ENCODE measurements at places on chromosomes 1 and 21.

- DNase-seq, result no peak
Measured at GRCh38 chr1:228226141-228226874, 18.5 kb downstream of the OBSCN start.

DNA sequence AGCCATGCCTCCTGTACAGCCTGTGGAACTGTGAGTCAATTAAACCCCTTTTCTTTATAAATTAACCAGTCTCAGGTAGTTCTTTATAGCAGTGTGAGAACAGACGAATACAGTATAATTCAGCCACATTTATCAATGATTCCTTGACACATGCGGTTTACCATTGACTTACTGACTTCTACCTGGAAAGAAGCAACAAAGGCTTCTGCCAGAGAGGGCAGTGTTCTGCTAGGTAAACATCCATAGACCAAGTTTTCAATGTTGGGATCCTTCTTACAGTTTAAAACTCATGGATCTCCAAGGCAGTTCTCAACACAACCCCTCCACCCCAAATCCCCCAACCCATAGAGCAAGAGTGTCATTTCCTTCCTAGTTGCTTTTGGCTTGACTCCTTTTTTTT is 150.6 kb downstream of the ZNF648 start:
- no peak for DNase-seq

- no peak for DNase-seq
Measured at GRCh38 chr1:75484789-75485188, 126.1 kb downstream of the SLC44A5 start.

DNA sequence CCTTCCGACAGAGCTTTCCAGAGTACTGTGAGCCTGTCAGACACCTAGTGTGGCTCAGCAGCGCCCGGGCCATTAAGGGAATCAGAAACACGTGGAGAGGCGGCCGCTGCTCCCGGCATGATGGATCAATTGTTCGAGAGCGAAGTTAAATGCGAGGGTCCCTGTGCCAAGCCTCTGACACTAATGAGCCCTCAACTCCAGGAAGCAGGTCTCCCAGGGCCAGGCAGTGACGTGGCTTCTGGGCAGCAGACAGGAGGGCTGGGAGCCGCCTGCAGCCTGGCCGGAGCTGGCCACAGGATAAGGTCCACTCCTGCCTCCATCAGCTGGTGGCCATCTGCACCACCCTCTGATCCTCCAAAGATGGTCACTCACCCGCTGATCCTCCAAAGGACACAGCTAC is 67.5 kb upstream of the CLDN14 start:
- DNase-seq, result no peak

GRCh38 chr1:91345395-91346005 is 59.1 kb downstream of the HFM1 start:
- DNase-seq, result no peak

DNA sequence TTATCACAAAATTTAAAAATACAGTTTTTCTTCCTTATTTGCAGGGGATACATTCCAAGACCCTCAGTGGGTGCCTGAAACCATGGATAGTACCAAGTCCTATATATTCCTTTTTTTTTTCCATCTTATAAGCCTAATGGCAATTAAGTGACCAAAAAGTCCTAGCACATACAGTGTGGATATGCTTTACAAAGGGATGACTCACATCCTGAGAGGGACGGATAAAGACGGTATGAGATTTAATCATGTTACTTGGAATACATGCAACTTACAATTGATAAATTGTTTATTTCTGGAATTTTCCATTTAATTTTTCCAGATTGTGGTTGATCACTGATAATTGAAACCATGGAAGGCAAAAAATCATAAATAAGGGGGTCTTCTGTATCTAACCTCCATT is 181.2 kb upstream of the BRINP3 start:
- DNase-seq, result no peak

DNA sequence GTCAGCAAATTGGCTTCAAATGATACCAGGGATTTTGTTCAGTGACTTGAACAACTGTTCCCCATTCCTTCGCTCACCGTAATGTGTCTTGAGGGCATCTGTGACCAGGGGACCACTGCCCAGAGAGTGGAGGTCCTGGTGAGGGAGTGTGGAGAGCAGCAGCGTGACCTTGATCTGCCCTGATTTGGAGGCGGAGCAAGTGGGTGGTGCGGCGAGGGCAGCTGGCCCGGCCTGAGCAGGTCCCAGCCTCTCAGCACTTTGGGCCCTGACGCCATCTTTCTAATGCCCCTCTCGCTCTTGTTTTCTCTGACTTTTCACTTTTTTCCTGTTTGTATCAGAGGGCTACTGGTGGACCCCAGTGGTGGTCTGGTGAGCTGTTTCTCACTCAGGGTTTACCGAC is 31.1 kb downstream of the DIP2A start:
- no peak for DNase-seq

GRCh38 chr1:67555461-67556296 is 125.5 kb upstream of the SERBP1 start:
- no peak for DNase-seq

DNA sequence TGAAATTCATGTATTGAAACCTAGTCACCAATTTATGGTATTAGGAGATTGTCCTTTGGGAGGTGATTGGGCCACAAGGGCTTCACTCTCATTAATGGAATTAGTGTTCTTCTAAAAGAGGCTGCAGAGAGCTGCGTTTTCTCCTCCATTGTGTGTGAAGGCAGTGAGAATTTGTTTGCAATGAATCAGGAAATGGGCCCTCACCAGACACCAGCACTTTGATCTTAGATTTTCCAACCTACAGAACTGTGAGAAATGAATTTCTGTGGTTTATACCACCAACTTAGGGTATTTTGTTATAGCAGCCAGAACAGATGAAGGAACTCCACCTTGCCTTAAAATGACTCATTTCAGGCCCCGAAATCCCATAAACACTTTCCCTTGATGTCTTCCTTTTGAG is 544.2 kb downstream of the RWDD3 start:
- no peak for DNase-seq

GRCh38 chr21:37631319-37632117 is 264.9 kb downstream of the DYRK1A start:
- no peak for DNase-seq

DNA sequence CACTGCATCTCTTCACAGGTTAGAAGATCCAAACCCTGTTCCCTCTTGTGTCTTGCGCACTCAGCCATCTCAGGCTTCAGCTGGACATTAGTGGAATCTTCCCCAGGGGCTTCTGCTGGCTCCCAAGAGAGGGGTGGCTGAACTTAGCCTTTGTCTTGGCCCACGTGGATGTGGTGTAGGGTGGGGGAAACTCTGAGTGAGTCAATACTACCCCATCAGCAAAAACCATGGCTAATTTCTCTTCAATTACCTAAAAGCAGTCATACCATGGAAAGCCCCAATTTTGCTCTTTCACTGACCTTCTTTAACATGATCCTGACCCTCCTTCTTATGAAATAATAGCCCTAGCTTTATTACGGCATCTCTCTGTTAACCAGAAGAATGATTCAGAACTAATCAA is 72.5 kb upstream of the RAB3GAP2 start:
- DNase-seq, result no peak

DNA sequence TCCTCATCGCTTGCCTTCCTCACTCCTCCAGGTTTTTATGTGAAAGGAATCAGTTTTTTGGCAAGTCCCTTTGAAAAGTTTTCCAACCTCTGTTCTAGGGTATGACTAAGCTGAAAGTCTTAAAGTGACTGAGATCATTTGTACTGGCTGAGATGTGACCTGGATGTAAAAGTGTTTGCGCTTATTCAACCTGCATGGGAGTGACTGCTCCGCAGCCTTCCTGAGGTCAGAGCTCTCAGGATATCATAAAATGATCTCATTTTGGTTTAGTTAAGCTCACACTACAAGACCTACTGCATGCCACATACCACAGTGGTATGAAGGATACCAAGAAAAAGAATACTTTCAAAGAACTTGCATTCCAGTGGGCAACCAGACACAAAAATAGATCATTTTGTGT is 29.8 kb upstream of the TADA1 start:
- no peak for DNase-seq

GRCh38 chr1:57450981-57451380 is 27.1 kb upstream of the DAB1 start:
- DNase-seq, result no peak

DNA sequence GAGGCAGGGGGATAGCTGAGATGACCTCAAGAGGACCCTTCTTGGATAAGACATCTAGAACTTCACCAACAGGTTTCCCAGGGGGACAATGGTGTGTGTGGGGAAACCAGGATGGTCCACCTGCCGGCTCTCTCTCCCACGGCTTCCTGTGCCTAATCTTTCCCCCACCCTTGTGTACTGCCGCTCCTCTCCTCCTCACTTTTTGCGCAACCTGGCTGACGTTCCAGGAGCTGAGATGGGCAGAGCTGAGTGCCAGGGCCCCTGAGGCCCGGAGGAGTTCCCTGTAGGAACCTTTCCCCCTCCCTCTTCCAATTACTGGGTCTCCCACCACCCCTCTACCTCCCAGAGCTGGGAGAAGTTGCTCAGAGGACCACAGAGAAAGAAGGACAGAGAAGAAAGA is 6.9 kb downstream of the SLC26A9 start:
- DNase-seq, result no peak

DNA sequence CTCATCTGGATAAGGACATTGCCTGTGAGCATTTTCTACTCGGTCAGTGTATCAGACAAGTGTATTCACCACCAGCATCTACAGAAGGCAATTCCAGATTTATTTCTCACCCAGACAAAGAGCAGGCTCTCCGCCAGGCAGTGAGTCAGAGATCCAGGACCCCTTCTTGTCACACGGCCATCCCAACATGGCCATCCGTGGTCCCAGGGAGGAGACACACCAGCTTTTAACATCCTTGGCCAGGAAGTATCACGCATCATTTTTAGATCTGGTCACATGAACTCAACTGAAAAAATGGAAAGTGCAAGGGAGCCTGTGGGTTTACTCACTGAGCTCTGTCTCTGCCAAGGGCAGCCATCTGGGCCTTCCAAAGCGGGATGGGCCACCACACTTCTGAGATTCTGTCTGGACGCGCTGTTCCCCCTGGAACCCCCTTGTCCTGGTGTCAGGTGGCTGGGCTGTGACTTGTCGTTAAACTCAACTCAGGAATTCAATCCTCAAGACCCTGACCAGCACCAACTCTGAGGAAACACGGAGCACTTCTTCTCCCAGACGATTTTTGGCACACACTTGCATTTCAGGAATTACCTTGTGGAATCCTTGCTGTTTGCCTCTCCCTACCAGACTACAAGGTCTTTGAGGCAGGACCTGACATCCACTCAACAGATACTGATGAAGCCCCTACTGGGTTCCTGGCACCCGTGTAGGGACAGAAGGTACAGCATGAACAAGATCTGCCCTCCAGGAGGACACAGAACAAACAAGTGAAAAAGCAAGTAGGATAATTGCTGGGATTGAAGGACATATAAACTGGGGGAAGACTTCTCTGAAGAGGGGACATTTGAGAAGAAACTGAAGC is 21.6 kb upstream of the CCSAP start:
- DNase-seq, result no peak

DNA sequence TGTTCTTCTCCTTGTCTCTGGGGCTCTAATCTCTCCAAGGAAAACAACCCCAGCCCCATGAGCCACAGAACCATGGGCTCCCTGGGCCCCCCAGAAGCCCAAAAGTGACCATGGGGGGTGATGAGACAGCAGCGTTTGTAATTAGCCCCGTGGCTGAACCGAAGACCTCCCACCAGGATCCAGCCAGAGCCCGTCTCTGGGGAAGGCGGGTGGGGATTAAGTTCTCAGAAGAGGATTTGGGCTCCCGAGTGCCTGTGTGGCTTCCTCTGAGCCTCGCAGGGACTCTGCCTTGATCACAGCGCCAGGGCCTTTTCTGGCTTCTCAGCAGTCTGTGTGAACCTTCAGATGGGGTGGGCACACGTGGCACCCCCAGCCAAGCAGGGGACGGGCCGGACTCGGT is 77.0 kb downstream of the ALPL start:
- DNase-seq, result no peak

DNA sequence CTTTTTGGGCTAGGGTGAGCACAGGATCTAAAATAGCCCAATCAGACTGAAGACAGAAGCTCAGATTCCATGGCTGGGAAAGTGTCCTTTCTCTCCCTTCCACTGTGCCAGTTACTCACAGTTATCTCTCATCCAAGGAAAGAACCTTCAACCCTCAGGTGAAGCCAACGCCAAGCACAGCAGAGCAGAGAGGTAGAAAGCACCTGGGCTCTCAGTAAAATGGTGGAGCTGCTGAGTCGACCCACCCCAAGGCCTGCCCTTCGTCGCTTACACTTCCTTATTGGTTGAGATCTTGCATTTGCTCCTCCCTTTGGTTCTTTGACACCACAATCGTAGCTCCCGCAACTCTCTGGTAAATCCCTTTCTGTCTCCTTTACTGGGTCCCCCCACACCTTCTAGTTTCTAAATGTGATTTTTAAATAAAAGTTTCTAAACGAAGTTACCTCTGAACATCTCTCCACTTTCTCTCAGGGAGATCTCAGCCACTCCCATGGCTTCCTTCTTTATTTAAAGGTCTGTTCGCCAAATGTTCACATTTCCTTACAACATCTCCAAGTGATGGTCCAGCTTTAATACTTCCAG is 27.5 kb upstream of the SLC30A1 start:
- DNase-seq, result no peak

- DNase-seq, result no peak
Measured at GRCh38 chr1:228376651-228377631, 29.7 kb downstream of the TRIM11 start.

GRCh38 chr1:212621949-212622305 is 13.4 kb downstream of the ATF3 start:
- no peak for DNase-seq
